ENCODE measurements at places on chromosomes 3 and 15. TPM values are rescaled to one million over a fixed set of nuclear protein-coding genes. Genes with fewer than 3 reads are reported as not detected.

Gene GCNT3
- not detected for polyA plus RNA-seq

GRCh38 chr15:101099183-101099582 is 152.7 kb downstream of the CHSY1 start:
- DNase-seq = no peak

Gene WDR72
- 0.53 TPM for polyA plus RNA-seq

Gene SAMD7
- not detected for polyA plus RNA-seq

Gene GABRB3
- polyA plus RNA-seq = 2.2 TPM

Gene ADAMTS17
- polyA plus RNA-seq = 5.2 TPM

DNA sequence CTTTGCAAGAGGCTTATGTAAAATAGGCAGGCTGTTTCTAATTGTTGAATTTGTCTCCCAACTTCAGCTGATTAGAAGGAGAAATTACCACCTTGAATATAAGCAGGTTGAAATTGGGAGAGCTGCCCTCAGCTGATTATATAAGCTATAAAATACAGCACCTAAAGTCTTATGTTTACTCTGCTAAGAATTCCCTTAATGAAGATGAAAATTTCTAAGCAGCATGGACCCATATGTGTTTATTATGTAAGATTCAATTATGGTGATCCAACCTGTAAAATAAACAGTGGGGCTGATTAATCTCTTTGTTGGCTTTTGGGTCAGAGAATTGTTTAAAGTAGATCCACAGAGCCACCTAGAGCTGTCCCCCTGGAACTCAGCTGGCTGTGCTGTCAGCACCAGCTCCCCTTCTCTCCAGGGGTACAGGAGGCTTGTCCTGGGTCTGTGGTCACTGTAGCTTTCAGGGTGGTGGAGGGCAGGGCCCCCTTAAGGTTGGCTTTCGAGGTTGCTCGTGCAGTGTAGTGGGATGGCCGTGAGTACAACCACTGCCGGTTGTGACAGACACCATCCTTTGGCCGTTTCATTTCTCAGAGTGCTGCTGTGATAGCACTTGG is 9.5 kb downstream of the SLCO3A1 start:
- DNase-seq = no peak

Gene CCK
- polyA plus RNA-seq = not detected

- no peak for DNase-seq
Measured at GRCh38 chr3:46840491-46840890, 22.8 kb downstream of the MYL3 start.

DNA sequence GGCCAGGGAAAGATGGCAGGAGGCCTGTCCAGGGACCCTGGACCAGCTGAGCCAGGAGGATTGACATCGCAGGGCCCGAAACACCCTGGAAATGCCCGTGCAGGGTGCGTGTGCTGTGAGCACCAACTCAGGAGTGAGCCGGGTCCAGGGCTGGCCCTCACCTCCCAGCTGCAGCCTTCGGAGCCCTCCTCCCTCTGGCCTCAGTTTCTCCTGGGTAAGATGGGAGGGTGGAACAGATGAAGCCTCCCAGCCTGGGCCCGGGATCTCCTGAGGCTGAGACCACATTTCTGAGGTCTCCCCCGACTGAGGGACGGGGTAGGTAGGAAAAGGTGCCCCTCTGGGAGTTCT is 5.3 kb upstream of the CALML4 start:
- DNase-seq = no peak

Gene SMCO1
- 2.9 TPM for polyA plus RNA-seq

DNA sequence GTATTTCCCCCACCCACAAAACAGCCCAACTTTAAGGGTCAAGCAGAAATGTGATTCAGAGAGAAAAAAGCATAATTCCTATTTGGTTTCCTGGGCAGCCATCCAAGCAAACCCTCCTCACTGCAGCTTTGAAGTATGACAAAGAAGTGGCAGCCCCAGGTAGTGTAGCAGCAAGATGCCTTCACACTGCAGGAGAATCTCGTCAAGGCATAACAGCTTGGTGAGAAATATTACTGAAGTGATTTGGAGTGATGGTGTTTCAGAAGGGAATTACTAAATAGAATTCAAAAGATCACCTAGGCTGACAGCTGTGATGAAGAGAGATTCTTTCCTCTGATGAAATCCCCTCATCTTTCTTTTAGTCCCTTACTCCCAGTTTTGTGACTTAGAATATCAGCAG is 173.9 kb downstream of the PYDC2 start:
- no peak for DNase-seq

DNA sequence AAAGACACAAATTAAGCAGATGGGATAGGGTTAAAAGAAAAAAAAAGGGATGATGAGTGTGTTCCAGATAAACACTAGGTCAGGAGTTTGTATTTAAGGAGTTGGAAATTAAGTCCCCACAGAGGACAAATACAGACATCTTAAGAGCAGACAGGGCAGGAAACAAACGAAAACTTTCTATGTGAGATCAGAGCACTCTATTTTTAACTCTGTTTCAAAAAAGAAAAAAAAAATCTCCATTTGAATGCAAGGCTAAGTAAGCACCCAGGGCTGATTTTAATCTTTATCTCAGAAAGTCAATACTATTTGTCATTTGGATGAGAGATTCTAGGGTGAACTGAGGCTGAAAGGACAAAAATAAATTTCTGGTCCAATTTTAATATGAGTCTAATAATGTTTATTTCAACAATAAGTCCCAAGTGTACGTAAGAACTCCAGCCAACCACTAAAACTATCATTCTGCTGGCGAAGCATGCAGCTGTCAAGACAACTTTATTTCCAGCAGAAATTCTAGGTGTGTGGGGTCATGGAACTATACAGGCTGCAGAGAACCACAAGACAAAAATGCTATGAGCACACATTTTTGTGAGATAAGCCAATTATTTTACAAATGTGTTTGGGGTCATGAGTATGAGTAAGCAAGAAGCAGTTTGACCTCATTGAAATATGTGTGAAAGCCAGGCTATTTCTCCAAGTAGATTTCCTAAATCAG is 186.1 kb downstream of the FMN1 start:
- DNase-seq = peak; percentile 66

DNA sequence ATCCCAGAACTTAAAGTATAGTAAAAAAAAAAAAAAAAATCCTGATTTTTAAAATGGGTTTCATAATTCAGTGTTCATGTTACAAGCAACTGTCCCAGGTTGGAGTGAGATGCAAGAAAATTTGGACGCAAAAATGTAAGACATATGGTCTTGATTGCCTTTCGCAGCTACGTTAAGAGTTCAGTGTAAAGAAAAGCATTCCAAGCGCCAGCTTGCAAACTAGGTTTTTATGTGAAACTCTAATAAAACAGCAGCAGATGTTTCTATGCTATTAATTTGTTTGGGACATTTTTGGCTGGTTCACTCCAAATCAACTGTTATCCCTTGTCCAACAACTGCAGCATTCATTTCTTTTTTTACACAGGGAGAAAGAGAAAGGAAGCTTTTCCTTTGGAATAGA is 957.8 kb downstream of the ROBO1 start:
- DNase-seq = peak; percentile 89

Gene TNK2
- not detected for polyA plus RNA-seq

Gene SNX22
- 0.76 TPM for polyA plus RNA-seq

- DNase-seq = no peak
Measured at GRCh38 chr3:140344082-140344454, 333.8 kb upstream of the TRIM42 start.

Gene PFKFB4
- polyA plus RNA-seq = not detected

Gene SLC22A13
- not detected for polyA plus RNA-seq

DNA sequence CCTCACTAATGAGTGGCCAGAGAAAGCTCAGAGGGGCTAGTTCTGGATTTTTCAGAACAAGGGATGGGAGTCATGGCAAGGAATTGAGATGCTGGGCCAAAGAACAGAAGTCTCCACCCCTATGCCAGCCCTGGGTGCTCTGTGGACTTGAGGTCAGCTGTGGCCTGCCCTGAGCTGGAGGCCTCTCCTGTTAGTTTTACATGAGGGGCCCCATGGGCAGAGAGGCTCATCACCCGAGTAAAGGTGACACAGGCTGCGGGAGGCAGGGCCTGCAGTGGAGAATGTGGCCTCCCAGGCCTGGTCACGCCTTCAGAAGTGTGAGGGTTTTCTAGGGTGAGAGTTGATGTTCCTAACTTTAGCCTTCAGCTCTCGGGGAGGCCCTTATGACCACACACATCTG is 44.9 kb downstream of the ABHD5 start:
- DNase-seq = no peak

Gene TMEM89
- 0.51 TPM for polyA plus RNA-seq

DNA sequence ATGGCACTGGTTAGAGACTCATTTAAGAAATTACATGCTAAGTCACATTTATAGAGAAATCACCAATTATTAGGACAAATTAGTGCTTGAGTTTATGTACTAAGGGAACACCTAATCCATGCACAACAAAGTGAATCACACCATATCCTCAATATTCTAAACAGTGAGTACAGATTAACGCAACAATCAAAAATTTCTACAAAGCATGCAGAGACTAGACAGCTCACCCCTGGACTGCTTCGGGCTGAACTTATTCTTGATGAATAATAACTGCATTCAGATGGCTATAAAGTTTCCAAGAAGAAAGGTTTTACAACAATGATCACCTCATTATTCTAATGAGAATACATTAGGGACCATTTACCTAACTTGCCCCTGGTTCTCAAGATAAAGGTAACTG is 66.5 kb downstream of the LRRFIP2 start:
- no peak for DNase-seq

Measured in muscle of arm (tissue), 14 donors.